Body of pancreas (tissue), 4 donors: ENCODE measurements at places on chromosomes 4 and X. TPM values are rescaled to one million over a fixed set of nuclear protein-coding genes. Genes with fewer than 3 reads are reported as not detected.

- DNase-seq, result no peak
Observed at GRCh38 chr4:89379511-89380044, 72.0 kb upstream of the GPRIN3 start.

DNA sequence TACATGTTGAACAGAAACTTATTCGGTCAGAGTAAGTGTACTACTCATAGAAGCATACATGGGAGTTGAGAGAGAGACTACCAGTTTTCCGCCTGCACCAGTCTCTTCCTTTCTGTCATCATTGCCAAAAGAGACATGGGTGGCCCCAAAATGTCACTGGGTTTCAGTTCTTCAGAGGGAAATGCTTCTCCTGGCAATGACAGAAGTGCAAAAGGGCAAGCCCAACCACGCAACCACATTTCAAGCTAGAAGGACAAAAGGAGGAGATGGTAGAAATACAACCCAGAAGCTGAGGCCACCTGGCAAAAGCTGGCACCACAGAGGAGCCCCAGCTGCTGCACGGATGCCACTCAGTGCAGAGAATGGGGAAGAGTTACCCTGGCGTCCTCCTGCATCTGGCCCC lies 320.1 kb downstream of the BCOR start:
- no peak for DNase-seq

GRCh38 chr4:92825791-92826190 lies 522.0 kb downstream of the GRID2 start:
- no peak for DNase-seq

Gene FHIP1A
- 23.7 TPM for total RNA-seq

Gene TSPAN7
- total RNA-seq, result 18.8 TPM

Gene MAGEA10
- total RNA-seq, result not detected

Gene SSX5
- total RNA-seq, result not detected

DNA sequence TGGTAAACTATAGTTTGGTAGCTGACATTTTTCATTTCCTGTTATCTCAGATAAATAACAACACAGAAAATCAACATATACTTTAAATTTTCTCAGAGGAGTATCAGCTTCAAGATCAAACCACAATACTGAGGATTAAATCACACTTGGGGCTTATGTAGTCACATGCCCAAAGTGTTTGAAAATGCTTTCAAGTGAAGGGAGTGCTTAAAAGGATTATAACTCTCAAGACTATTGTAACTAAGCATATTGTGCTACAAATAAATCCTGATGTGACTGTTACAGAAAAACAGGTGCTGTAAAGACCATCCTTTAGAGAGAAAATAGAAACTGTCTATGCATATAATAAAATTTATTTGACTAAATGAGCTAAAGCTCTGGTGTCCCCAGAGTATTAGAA lies 887.6 kb downstream of the ADGRL3 start:
- DNase-seq, result no peak

Gene CT45A6
- total RNA-seq, result not detected

DNA sequence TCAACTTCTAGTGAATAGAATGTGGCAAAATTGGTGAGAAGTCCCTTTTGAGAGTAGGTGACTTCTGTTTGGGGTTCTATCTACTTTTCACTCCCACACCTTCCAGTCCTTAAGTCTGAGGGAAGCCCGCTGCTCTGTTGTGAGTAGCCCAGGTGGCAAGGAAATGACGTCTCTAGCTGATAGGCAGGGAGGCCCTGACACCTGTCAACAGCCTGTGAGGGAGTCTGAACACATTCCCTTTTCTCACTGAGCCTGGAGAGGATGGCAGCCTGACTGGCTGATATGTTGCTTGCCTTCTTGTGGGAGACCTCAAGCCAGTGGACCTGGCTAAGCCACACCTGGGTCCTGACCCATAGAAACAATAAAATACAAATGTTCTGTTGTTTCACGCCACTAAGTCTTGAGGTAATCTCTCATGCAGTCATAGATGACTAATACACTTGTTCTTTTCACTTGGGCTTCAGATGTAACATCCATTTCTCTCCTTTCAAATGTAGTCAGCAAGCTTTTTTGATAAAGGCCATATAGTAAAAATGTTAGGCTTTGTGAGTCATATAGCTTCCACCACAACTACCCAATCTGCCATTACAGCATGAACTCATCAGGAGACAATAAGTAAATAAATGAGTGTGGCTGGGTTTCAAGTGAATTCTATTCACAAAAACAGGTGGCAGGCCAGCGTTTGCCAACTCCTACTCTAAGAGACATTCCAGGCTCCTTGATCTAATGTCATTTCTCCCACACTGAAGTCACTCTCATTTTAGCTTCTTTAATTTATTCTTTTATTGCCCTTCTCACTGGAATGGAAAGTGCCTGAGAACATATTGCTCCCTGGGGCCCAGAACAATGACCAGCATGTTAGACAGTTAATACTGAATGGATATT lies 265.1 kb upstream of the MAD2L1 start:
- DNase-seq, result peak; percentile 70
